Naive thymus-derived CD4-positive, alpha-beta T cell (primary cell): ENCODE measurements at places on chromosomes 11 and 22.

DNA sequence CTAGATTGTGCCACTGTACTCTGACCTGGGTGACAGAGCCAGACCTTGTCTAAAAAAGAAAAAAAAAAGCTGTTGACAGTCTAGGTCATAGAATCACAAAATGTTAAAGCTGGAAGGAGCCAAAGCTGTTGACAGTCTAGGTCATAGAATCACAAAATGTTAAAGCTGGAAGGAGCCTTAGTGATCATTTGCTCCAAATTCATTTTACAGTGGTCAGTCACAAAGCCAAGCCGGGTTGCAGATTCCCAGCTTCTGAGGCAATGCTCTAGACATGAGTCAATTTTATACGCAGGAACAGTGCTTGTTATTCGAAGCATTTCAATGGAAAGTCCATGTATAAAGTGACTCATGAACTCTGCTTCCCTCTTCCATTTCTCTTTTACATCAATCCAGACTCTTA, 47.4 kb downstream of the SYT13 start:
- H3K27me3 ChIP-seq: no peaks in the 10 kb centered on the region
- H3K4me1 ChIP-seq: no peaks in the 10 kb centered on the region
- no peak overlapping the region for H3K27ac ChIP-seq
- no peaks in the 10 kb centered on the region for H3K36me3 ChIP-seq
- DNase-seq: no peak

- H3K4me1 ChIP-seq: no peaks in the 10 kb centered on the region
- H3K36me3 ChIP-seq: no peaks in the 10 kb centered on the region
- no peaks in the 10 kb centered on the region for H3K27me3 ChIP-seq
- no peak overlapping the region for H3K4me3 ChIP-seq
- no peak overlapping the region for H3K27ac ChIP-seq
Measured at GRCh38 chr11:74330075-74330858, 18.8 kb upstream of the P4HA3 start.

DNA sequence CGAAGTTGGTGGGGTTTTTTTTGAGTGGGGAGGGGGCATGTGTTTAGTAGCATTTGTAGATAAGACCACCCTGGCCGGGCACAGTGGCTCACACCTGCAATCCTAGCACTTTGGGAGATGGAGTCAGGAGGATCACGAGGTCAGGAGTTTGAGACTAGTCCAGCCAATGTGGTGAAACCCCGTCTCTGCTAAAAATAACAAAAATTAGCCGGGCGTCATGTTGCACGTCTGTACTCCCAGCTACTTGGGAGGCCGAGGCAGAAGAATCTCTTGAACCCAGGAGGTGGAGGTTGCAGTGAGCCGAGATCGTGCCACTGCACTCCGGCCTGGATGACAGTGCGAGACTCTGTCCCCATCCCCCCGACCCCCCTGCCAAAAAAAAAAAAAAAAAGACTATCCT, 34.6 kb downstream of the CECR2 start:
- no peak overlapping the region for H3K4me3 ChIP-seq
- H3K27ac ChIP-seq: no peak overlapping the region
- no peak for DNase-seq

- no peaks in the 10 kb centered on the region for H3K4me1 ChIP-seq
- H3K4me3 ChIP-seq: no peak overlapping the region
- no peaks in the 10 kb centered on the region for H3K27me3 ChIP-seq
- H3K27ac ChIP-seq: no peak overlapping the region
- peaks cover 15% of the 10 kb centered on the region for H3K36me3 ChIP-seq
Measured at GRCh38 chr11:111759376-111759775, 6.8 kb downstream of the PPP2R1B start.

- H3K27me3 ChIP-seq: no peaks in the 10 kb centered on the region
- H3K27ac ChIP-seq: no peak overlapping the region
- no peaks in the 10 kb centered on the region for H3K36me3 ChIP-seq
Measured at GRCh38 chr11:78214331-78215194, 25.8 kb downstream of the USP35 start.

DNA sequence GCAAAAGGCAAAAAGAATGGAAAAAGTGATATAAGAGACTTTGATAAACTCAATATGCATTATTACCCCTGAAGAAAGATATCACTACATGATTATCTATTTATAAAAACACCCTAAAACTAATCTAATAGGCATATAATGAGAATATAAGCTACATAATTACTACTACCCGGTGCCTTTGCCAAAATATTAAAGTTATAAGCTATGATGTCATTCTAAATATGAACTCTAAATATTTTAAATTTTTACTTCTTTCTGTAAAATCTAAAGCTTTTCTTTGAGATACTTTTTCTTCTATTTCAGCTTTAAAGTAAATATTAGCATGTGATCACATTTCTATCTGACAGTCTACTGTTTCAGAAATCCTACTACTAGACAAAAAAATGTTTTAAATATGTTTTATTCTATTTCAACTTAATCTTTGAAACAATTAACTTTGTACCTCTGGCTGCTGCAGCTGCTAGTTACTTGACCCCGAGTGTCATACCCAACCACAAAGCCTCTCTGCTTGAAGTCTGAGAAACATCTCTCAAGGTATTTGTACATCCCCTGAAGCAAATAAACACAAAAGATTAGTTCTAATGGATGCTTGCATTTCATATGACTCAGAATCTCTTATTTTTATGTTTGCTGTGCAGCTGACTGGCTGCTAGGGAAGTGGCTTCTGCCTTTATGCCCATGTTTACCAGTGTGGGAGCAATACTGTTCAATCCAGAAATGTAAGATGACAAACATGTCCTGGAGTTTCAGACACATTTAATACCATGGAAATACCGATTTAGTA, 26.8 kb downstream of the PGM2L1 start:
- no peaks in the 10 kb centered on the region for H3K4me1 ChIP-seq
- no peak overlapping the region for H3K27ac ChIP-seq
- H3K36me3 ChIP-seq: peaks cover 33% of the 10 kb centered on the region
- no peaks in the 10 kb centered on the region for H3K27me3 ChIP-seq
- DNase-seq: no peak

DNA sequence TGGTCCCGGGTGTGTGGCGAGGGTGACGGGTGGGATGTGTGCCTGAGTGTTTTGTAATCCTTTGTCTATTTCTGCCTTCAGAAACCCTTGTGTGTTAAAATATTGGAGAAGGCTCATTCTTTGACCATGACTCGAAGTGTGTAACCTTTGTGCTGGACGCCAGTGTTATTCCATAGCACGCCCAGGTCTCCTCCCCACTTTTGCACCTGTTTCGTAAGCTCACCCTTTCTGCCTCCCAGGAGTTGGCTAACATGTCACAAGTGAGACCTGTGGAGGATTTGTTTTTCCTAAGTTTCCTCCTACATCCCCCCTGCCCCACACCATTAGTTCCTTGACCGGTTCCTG, 382 bp downstream of the C11orf54 start:
- H3K4me3 ChIP-seq: peak overlapping the region; percentile 88
- no peaks in the 10 kb centered on the region for H3K27me3 ChIP-seq
- DNase-seq: no peak
- peak overlapping the region; percentile 84 for H3K27ac ChIP-seq
- peaks cover 13% of the 10 kb centered on the region for H3K36me3 ChIP-seq

- DNase-seq: no peak
- no peak overlapping the region for H3K4me3 ChIP-seq
- no peak overlapping the region for H3K27ac ChIP-seq
- no peaks in the 10 kb centered on the region for H3K27me3 ChIP-seq
Measured at GRCh38 chr11:115153135-115153534, 351.1 kb downstream of the CADM1 start.

DNA sequence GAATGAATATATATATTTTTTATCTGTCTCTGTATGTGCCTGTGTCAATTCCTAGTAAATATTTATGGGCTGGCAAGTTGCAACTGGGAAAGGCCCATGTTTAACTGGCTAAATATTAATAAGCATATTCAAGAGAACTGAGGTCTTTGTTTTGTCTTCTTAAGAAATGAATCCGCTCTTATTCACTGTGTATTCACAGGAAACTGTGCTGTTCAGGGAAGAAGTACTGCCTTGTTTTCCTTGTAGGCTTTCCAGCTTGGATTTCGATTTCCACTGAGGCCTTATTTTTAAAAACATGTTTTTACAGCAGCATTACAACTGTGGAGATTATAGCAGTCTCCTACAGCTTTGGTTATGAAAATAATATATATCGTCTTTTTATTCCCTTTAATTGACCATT, 64.7 kb downstream of the LDLRAD3 start:
- H3K4me1 ChIP-seq: no peaks in the 10 kb centered on the region
- no peak overlapping the region for H3K27ac ChIP-seq
- no peak for DNase-seq
- H3K27me3 ChIP-seq: no peaks in the 10 kb centered on the region

- peak overlapping the region; percentile 8 for H3K27ac ChIP-seq
- H3K36me3 ChIP-seq: no peaks in the 10 kb centered on the region
- H3K27me3 ChIP-seq: no peaks in the 10 kb centered on the region
- peak overlapping the region; percentile 46 for H3K4me3 ChIP-seq
Measured at GRCh38 chr22:41925783-41926460, 684 bp downstream of the TNFRSF13C start.

DNA sequence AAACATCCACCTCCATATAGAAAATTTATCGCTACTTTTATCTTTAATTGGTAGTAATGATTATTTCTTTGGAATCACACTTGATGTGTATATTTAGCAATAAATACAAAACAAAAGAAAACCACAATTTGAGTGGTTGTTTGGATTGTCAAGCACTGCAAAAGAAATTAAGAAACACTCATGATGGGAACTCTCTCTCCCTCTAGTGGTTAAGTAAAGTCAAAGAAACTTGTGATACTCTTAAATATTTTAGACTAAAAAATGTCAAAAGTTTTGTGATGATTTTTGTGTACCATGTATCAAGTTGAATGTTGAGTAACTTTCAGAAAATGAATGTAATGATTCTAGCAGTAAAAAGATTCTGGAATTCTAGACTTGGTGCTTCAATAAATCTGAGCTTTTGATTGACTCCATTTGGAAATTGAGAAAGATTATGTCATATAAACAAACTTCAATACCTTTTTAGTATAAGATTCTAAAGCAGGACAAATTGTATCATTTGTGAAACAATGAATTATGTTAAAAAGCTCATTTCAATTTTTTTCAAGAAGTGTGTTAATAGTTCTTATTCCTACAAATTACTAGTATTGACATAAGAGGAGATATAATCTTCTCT, 20.8 kb downstream of the MUC15 start:
- no peak for DNase-seq
- H3K4me1 ChIP-seq: no peaks in the 10 kb centered on the region
- H3K27me3 ChIP-seq: no peaks in the 10 kb centered on the region
- no peaks in the 10 kb centered on the region for H3K36me3 ChIP-seq
- H3K27ac ChIP-seq: no peak overlapping the region

DNA sequence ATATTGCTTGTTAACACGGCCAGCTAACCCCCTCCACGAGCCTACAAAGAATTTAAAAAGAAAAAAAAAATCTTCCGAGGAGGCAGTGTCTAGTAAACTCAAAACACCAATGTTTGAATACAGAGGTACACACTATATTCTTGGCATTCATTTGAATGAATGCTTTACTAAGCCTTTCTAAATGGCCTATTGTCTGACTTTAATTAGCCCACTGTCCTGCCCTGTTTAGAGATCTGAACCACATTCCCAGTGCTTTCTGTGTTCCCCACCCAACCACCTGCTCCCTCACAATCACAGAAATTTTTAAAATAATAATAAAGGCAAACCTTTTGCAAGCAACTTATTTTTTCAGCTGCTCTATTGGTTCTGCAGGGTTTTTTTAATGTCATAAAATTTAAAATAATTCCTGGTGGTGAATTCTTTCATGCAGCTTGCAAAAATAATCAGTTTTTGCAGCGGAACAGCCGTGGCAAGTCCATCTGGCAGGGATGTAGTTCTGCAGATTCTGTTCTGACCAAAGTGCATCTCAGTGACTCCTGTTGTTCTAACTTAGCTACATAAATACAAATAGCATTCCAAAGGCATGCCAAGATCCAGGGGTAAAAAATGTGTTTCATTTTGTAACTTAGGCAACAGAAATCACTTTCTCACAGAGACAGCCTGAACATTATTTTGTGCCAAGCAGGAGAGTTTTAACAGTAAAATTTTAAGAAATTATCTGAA, 23.8 kb downstream of the POU2AF2 start:
- H3K4me1 ChIP-seq: no peaks in the 10 kb centered on the region
- DNase-seq: no peak
- H3K4me3 ChIP-seq: no peak overlapping the region
- H3K36me3 ChIP-seq: no peaks in the 10 kb centered on the region
- H3K27ac ChIP-seq: no peak overlapping the region

GRCh38 chr11:131534611-131535010, 164.2 kb downstream of the NTM start:
- no peak for DNase-seq
- H3K4me3 ChIP-seq: no peak overlapping the region
- no peaks in the 10 kb centered on the region for H3K36me3 ChIP-seq
- H3K27ac ChIP-seq: no peak overlapping the region
- no peaks in the 10 kb centered on the region for H3K4me1 ChIP-seq
- H3K27me3 ChIP-seq: no peaks in the 10 kb centered on the region

DNA sequence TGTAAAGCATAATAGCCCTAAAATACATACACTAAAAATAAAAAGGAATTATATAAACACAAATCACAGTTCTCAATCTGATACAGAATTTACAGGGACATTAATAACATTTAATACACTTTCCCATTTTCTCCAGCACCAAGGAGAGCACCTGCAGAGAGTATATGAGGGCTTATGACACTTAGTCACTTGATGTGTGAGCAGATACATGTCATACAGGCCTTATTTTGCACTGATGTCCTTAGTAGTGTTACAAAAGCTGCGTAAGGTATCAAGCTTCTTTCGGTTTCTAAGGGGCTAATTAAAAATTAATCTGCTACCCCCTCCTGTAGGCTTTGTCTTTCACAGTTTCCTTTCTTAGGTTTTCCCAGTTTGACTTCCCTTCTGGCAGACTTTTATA, 61.3 kb downstream of the TRIM44 start:
- no peaks in the 10 kb centered on the region for H3K4me1 ChIP-seq
- H3K27me3 ChIP-seq: no peaks in the 10 kb centered on the region
- no peak for DNase-seq
- no peak overlapping the region for H3K4me3 ChIP-seq

DNA sequence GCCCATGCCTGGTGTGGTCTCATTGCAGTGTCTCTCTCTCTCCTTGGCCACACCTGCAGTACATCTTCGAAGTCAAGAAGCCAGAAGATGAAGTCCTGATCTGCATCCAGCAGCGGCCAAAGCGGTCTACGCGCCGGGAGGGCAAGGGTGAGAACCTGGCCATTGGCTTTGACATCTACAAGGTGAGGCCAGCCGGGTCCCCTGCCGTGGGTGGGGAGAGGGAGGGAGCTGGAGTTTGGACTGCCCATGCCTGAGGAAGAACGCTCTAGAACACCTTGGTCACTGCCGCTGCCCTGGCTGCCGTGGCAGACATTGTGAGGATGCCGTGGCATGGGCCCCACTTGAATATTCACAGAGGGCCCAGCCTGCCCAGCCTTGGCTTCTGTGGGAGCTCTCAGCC, 9.1 kb upstream of the MYO7A start:
- H3K27me3 ChIP-seq: no peaks in the 10 kb centered on the region
- DNase-seq: no peak
- no peak overlapping the region for H3K27ac ChIP-seq
- H3K4me3 ChIP-seq: no peak overlapping the region
- H3K4me1 ChIP-seq: no peaks in the 10 kb centered on the region
- H3K36me3 ChIP-seq: no peaks in the 10 kb centered on the region

DNA sequence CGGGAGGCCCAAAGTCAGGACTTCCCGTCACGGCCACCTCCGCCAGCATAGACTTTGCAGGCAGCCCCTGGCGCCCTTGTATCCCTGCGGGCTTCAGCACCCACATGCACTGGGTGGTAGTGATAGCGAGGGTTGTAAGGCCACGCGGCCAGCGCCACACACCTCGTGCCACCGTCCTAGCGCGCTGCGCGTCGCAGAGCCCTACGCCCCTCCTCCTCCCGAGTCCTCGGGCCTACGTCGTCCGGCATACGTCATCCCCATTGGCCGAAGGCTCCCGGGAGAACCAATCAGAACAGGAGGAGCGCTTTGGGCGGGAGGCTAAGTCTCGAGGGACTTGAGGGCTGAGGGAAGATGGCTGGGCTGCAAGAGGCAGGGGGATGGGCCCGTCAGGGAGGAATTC, 1.3 kb upstream of the BTBD18 start:
- H3K4me1 ChIP-seq: no peaks in the 10 kb centered on the region
- no peaks in the 10 kb centered on the region for H3K36me3 ChIP-seq
- no peak for DNase-seq
- no peaks in the 10 kb centered on the region for H3K27me3 ChIP-seq
- no peak overlapping the region for H3K27ac ChIP-seq
